ENCODE measurements at places on chromosomes 1 and 21.

DNA sequence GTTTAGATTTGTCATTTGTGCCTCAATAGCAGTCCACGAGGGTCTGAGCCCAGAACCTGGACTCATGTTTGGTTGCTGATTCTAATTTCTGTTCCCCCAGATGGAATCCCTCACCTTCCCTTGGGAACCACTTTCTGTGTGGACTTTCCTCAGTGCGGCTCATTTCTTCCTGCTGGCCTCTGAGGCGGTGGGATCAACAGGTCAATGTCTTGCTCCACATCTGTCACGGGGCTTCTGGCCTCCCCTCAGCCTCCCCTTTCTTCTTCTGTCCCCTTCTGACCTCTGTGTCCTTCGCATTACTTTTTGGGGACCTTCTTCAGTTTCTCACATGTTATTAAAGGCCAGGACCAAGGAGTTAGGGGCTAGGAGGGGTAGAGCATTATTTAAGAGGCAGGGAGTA is 49.2 kb upstream of the PRELP start:
- no peak for DNase-seq

DNA sequence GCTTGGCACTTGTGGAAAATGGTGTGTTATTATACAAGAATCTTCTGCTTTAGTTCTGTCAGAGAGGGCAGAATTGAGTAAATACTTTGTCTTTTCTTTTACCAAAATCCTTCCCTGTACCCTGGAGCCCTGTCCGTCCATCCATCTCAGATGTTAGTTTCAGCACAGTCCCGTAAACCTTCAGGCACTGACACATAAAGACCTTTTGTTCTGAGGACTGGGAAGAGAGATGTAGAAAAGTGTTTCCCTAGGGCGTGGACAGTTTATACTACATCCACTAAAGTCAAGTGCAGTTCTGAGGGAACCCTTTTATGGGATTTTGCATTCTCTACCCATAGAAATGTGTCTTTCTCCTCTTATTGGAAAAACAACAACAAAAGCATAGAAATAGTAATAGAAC is 162.4 kb downstream of the PDE4B start:
- no peak for DNase-seq

DNA sequence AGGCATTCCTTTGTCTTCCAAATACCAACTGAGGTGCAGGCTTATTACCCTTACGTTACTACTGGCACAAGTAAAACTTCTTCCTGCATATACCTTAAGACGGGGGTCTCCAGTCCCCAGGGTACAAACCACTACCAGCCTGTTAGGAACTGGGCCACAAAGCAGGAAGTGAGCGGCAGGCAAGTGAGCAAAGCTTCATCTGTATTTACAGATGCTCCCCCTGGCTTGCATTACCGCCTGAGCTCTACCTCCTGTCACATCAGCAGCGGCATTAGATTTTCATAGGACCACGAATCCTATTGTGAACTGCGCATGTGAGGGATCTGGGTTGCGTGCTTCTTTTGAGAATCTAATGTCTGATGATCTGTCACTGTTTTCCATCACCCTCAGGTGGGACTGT is 113.1 kb downstream of the SLC45A1 start:
- DNase-seq = peak; percentile 12

DNA sequence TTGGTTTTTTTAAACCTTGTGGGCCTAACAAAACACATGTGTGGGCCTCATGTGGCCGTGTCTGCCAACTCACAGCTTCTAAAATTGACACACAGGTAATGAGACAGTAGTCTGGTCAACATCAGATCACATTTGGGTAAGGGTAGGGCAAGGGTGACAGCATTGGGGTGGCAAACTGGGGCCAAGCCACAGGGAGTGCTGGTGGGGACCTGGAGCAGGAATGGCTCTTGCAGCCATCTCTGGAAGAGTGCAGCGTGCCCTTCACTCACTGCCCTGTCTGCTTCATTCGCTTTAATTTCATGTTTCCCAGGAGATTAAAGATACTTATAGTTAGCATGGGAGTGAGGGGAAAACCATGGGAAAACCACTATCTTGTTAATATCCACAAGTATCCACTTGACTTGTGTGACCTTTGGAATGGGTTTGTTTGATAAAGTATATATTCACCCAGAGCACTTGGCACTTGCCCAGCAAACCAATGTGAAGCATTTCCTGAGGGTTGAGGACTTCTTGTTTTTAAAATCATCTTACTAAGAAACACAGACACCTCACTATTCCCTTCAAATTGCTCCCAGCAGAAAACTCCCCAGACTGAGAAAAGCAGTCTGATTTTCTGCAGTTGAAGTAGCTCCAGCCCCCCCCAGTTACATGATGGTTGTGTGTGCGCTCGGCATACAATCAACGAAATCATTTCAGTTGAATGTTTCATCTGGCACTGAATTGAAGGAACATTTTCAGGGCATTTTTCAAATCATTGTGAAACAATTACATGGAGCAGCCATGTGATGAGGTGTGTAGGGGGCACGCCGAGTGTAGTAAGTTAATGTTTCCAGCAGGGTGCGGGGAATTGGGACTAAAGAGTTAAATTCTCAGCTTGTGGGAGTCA is 175.7 kb downstream of the VPS13D start:
- no peak for DNase-seq

DNA sequence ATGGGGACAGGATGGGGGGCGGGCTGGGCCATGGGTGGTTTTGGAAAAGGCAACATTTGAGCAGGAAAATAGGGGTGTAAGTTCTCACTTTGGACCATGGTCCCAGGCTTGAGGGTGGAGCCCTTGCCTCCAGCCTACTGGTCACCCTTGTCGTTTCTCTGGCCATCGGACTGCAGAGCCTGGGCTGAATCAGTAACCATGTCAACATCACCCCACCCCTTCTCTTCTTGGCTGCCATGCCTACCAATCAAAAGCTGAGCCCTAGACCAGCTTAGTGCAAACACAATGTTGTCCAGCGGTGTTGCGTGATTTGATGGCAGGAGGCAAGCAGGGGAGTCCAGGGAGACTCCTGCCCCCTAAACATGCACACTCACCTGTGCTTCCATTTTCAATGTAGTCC is 231.0 kb upstream of the KAZN start:
- no peak for DNase-seq

- DNase-seq = no peak
Observed at GRCh38 chr1:85734931-85735330, 26.7 kb upstream of the ZNHIT6 start.

GRCh38 chr1:225655509-225656258 is 2.8 kb upstream of the ENAH start:
- DNase-seq = no peak

All from T-helper 2 cell (primary cell).